ENCODE measurements at places on chromosomes 7 and 10.
A peak's percentile ranks its signal among the peaks of the same experiment; 100 is the strongest.

DNA sequence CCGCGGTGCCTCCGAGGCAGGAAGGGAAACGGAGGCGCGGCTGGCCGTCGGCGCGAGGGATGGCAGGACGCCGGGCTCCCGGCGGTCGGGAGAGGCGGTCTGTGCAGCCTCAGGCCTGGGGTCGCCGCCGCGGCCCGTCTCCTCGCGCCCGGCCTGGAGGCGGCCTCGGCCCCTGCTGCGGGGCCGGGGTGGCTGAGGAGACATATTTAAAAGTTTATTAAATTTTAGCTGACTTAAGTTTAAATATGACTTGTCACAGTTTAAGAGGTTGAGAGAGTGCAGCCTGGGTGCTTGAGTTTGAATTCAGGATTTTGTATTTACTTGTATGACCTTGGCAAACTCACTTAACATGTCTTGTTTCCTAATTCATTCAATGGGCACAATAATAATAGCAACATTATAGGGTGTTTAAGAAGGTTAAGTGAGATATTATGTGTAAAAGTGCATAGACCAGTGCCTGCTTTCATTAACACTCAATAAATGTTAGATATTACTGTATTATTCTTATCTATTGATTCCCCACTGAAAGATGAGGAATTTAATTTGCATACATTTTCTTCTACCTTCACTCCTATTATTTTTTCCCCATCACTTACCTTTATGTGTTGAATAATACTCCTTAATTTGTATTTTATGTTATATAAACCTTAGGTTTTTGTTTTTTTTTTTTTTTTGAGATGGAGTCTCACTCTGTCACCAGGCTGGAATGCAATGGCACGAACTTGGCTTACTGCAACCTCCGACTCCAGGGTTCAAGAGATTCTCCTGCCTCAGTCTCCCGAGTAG is 718 bp downstream of the DYNC2I1 start:
- peak; percentile 27 for DNase-seq

DNA sequence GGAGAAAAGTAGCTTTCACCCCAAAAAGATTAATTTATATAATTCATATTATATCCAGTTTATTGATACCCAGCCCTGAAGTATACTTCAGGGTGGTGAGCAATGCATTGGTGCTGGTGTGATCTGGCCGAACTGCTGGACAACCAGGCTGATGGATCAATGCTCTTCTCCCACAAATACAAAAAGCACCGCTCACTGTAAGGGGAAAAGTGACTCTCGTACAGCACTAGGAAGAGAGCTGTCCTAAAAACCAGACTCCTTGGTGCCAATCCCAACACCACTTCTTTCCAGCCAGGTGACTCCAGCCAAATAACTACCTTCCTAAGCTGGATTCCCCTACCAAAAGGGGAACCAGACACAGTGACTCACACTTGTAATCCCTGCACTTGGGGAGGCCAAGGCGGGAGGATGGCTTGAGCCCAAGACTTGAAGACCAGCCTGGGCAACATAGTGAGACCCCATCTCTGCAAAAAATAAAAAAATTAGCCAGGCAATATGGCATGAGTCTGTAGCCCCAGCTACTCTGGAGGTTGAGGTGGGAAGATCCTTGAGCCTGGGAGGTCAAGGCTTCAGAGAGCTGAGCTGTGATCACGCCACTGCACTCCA is 13.1 kb upstream of the TNPO3 start:
- DNase-seq = no peak

- no peak for DNase-seq
These were observed 533.4 kb upstream of the SEMA3D start for GRCh38 chr7:85719981-85720953.

- peak; percentile 83 for DNase-seq
These were observed 1.3 kb downstream of the TBC1D12 start for GRCh38 chr10:94403380-94404213.

DNA sequence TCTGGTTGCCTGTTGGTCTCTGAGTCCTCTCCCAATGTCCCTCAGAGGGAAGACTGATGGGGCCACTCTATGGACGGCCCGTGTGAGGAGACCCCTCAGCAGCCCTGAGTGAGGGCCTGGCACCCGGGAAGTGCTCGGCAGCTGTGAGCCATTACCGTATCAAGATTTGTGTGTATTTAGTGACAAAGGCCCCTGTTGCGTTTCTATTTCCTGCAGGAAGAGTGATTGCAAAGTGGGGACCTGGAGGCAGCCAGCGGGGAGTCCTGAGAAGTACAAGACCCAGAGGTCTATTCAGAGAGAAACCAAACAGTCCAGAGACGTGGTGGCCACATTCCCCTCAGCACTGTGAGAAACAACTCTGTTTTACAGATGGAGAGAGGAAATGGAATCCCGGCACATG is 51.1 kb upstream of the CHST15 start:
- DNase-seq = no peak

GRCh38 chr10:75922435-75922834 is 491.0 kb downstream of the LRMDA start:
- DNase-seq = no peak

GRCh38 chr7:143384661-143385631 is 3.8 kb downstream of the ZYX start:
- no peak for DNase-seq

GRCh38 chr10:97025613-97026242 is 160.0 kb downstream of the SLIT1 start:
- DNase-seq = peak; percentile 33

DNA sequence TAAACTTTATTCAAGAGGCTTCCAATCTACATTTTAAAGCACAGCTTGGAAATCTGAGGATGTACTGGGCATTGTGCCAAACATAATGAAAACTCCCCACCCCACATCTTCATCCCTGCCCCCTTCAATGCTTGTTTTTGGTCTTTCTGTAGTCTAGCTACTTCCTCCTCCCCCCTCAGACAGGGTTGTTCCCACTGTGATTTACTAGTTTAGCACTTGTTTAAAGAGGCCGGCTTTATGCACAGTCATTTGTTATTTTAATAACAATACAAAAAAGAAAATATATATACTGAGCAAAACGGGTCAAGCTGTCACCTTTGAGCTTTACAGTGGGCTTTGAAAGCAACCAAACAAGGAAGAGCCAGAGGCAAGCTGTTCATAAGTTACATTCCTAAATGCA is 132.6 kb downstream of the CHRM2 start:
- DNase-seq = no peak

DNA sequence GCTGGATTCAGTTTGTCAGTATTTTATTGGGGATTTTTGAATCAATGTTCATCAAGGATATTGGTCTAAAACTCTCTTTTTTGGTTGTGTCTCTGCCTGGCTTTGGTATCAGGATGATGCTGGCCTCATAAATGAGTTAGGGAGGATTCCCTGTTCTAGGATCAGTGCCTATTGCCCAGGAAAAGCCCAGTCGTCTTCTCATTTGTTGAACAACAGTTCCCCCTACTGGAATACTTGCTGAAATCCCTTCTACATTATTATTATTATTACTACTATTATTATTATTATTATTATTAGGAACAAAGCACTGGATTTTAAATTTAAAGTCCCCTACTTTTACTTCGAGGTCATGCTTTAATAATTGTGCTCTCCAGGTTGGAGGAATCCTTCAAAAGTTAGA is 528.9 kb downstream of the MAGI2 start:
- no peak for DNase-seq

DNA sequence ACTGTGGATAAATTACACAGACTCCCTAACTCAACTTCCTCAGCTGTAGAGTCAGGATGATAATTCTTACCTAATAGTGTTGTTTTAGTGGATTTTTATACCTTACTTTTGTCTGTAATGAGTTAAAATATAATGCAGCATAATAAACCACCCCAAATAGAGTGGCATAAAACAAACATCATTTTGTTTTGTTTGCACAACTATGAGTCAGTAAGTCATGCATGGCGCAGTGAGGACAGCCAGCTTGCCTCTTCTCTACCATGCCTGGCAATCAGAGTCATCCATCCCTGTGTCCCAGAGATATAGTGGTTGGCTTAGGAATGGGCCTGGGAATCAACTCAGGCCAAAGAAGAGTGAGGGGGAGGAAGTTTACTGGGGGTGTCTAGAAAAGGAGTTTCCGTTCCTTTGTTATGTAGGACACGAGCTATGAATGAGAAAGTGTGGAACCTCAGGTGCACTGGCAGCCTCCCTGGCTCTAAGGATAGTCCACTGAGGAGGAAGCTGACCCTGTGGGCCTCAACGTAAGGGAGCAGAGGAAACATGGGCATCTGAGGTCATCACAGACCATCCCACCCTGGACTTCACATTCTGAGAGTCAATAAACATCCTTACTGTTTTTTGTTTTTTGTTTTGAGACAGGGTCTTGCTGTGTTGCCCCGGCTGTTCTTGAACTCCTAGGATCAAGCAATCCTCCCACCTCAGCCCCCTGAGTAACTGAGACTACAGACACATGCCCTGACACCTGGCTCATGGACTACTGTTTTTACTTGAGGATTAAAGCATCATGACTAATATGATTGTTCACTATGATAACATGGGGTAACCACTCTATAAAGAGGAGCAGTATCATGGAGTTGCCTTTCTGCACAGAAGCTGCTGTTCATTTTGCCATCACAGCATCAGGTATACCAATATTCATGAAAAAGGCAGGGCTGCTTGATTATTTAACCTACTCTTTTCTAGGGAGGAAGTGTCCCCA is 21.0 kb upstream of the GRB10 start:
- DNase-seq = no peak

DNA sequence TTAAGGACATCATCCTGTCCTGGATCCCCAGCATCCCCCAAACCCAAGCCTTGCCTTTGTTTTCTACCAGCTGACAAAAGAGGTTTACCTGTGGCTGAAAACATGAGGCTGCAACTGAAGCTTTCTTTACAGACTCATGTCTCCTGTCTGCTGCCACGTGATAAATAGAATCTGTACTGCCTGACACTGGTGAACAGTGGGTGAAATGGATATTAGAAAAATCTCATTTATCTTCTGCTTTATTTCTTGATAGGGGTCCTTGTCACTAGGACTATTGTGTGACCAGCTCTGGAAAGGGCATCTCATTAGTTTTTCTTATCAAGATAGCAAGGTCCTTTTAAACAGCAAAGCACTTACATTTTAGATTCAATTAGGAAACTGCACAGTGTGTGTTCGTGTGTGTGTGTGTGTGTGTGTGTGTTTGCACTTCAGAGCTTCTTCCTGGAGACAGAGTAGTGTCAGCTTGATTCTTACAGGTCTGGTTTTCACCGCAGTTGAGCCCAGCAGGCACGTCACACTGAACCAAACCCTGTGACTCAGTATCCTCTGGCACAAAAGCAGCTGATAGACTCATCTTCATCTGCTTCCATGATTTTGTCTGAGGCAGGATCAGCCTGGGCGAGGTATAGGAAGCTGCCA is 373.5 kb upstream of the CELF2 start:
- no peak for DNase-seq

DNA sequence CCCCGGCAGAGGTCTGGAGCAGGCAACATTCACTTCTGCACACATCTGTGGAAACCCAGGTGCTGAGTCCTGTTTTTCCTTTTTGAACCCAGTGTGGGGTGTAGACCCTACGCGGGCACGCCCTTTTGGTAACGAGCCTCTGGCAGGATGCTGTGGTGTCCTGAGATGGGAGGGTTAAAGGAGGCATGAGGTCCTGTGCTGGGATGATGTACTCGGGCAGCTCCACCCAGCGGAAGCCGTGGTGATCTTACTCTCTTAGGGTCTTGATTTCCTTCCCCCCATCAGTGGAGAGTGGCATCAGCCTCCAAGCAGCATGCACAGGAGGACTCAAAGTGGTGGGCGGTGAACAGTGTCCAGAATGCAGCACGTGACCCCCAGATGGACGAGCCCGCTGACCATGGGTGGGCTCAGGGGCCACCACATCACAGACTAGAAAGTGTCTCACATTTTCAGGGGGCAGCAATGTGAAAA is 148.6 kb downstream of the DNAJB6 start:
- no peak for DNase-seq

DNA sequence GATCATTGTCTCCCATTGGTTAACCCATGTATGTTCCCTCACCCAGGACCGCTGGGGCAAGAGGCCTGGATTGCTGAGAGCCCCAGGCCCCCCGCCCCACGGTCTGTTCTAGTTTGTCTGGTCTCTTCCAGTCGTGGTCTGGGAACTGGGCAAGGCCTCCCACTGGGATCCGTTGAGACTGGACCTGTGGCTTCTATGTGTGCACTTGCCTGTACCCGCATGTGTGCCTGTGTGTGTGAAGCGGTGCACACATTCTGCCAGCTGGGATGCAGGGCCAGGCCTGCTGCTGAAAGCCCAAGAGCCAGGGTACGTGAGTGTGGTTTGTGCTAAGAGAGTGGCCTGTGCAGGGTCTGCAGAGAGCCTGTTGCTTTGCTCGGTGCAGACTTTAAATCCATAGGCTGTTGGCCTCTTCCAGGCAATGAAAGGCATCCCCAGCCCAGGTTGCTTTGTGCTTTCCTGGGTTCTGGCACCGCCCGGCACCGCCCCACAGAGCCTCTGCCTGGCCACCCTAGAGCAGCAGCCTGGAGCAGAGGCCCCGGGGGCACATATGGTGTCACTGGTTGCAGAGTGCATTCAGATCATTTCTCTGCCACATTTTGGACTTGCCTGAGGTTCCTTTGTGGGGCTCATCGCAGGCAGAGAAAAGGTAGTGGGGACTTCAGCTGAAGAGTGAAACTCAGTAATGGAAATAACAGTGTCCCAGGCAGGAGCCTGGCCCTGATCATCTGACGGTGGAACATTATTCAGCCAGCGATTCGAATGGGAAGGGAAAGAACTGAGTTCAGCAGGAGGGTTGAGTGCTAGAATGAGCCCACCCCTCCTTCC is 215.5 kb downstream of the GLRX3 start:
- DNase-seq = no peak

DNA sequence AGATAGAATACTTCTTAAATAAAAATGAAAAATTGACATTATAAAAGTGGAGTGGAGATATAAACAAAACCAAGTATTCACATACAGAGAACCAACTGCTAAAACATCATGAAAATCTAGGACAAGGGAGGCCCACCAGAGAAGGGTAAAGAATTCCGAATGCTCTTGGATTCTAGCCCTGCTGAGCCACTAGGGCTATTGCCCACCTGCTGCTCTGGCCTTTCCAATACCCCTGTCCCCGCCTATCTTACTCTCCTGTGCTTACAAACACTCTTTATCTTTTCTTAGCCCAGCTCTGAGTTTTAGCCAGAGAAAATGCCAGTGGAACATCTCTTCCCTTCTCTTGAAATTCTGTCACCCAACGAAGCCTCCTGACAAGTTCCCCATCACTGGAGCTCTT is 100.3 kb downstream of the MACC1 start:
- no peak for DNase-seq

- no peak for DNase-seq
These were observed 2.0 kb downstream of the PPP1R17 start for GRCh38 chr7:31688996-31689395.

All from MM.1S (cell line).